HepG2 (cell line): ENCODE measurements at places on chromosomes 2 and 18. TPM values are rescaled to one million over a fixed set of nuclear protein-coding genes. Genes with fewer than 3 reads are reported as not detected.

MATN3 gene
- polyA plus RNA-seq: 191 and 208 TPM in 2 replicates

DNA sequence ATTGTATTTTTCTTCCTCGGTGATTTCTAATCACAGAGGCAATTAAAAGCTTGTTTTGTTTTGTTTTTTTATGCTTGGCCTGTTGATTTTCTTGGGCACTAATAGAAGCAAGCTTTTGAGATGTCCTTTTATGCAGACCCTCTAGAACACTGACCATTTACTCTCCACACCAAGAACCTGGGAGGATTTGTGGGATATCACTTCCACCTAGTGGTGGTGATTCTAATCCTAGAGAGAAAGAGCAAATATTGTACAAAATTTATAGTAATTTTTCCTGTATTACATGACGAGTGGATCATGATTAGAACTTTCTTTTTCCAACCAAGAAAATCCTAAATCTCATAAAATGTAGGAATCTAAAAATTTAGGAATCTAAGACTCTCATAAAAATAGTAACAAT lies 23.4 kb downstream of the NEMP2 start:
- no peak overlapping the region for H3K4me3 ChIP-seq
- peak; percentile 54 for DNase-seq
- H3K27ac ChIP-seq: no peak overlapping the region

- H3K27ac ChIP-seq: peak overlapping the region; percentile 14
- DNase-seq: peak; percentile 39
- H3K4me3 ChIP-seq: no peak overlapping the region
- peaks cover 26% of the 10 kb centered on the region for H3K4me1 ChIP-seq
Measured at GRCh38 chr2:61660511-61661388, 122.6 kb upstream of the XPO1 start.

DNA sequence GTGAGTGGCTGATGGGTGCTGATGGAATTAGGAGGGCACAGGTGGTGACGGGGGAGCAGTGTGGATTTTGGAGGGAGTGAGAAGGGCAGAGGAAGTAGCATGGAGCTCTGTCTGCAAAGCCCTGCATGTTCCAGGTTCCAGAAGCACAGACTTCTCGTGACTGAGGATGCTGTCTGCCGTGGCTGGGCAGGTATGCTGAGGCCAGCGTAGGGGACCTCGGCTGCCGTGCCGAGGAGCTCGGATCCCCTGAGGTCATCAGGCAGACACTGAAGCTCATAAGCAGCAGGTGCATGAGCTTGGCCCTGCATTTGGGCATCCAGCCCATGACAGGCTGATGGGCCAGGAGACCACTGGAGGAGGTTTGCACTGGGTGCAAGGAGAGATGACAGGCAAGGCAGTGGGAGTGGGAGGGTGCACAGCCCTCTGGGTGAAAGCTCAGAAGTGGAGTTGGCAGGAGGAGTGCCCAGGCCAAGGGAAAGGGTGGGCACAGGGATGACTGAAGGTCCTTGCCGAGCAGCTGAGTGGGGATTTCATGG lies 215.3 kb downstream of the SH3RF3 start:
- no peaks in the 10 kb centered on the region; the same call in 1 of the 2 replicates for H3K27me3 ChIP-seq
- DNase-seq: no peak
- no peak overlapping the region for H3K4me3 ChIP-seq
- no peaks in the 10 kb centered on the region for H3K36me3 ChIP-seq
- H3K4me1 ChIP-seq: no peaks in the 10 kb centered on the region
- no peak overlapping the region for H3K27ac ChIP-seq

- no peak overlapping the region for H3K27ac ChIP-seq
- H3K4me1 ChIP-seq: peaks cover 89% of the 10 kb centered on the region
- no peaks in the 10 kb centered on the region; the same call in 1 of the 2 replicates for H3K36me3 ChIP-seq
- no peaks in the 10 kb centered on the region for H3K27me3 ChIP-seq
- DNase-seq: no peak
Measured at GRCh38 chr2:207901401-207901800, 123.9 kb downstream of the PLEKHM3 start.

LIMS2 gene
- polyA plus RNA-seq: 1.9 and 2.0 TPM in 2 replicates

DNA sequence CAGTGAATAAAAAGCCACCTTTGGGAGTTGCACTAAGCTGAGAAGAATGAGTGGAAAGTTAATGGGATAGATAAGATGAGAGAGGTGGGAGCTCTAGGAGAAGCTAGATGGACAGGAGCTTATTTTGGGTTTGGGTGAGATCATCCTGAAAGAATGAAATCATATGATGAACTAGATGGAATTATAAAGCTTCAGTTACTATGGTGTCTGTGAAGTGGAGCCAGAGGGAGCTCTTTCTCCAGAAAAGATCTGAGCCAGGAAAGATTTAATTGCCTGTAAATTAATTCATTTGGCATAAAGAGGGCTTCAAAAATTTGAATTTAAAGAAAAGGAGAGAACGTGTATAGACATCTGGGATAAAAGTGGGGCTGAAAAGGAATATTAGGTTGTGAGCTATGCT lies 10.3 kb downstream of the DNAH6 start:
- no peak overlapping the region for H3K27ac ChIP-seq
- no peaks in the 10 kb centered on the region for H3K27me3 ChIP-seq
- no peak overlapping the region for H3K4me3 ChIP-seq
- DNase-seq: no peak
- H3K4me1 ChIP-seq: no peaks in the 10 kb centered on the region

DNA sequence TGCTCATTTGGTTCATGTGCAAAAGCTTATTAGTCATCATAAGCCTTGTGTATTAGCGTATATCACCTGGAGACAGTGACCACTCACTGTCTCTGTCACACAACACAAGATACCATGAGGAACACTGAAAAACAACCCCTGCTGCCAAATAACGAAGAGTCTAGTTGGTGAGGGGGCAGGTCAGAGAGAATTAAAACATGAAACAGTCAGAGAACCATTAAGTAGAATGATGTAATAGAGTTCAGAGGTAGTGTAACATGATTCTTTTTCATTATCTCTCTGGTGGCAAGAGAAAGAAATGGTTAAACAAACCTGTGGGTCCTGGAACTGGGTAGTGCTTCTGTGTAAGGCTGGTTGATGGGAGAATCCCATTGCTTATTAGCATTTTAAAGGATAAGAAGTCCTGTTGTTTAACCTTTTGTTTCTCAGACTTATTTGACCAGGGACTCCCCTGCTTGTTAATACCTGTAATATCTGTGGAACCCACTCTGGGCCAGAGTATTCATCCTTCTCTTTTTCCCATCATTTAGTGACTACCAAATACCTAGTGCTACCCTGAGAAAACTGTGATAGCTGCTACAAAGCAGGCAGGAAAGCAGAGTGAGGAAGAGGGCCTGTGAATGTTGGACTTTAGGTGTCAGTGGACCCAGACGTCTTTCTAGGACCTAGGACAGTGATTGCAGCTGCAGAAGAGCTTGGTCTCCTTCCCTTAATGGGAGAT lies 38.0 kb downstream of the PTRHD1 start:
- no peak overlapping the region for H3K4me3 ChIP-seq
- H3K4me1 ChIP-seq: peaks cover 15% of the 10 kb centered on the region
- H3K36me3 ChIP-seq: no peaks in the 10 kb centered on the region
- H3K27me3 ChIP-seq: no peaks in the 10 kb centered on the region

GRCh38 chr2:217271813-217272212 lies 411.9 kb upstream of the TNP1 start:
- 0 out of 3 replicates have a peak, but pooled peaks cover 3% of the 10 kb centered on the region for H3K27me3 ChIP-seq
- H3K4me3 ChIP-seq: no peak overlapping the region
- no peaks in the 10 kb centered on the region for H3K4me1 ChIP-seq
- no peak overlapping the region for H3K27ac ChIP-seq
- no peaks in the 10 kb centered on the region for H3K36me3 ChIP-seq

DNA sequence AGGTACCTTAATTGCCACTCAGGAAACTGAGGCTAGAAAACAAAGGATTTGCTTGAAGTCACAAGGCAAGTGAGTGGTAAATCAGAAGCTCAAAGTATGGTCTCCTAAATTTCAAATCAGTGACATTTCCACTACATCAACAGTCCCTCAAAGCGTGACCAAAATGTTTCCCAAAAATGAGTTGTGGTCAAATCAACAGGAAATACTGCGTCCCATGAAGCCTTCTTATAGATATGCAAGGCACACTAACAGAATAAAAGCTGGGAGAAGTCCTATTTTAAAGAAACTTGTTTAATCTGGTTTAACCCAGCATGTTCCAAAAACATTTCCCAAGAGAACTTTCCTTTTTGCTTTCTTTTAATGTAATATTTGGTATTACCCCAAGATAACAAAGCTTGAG lies 249.4 kb downstream of the EXOC6B start:
- DNase-seq: no peak
- peaks cover 9% of the 10 kb centered on the region for H3K4me1 ChIP-seq
- H3K36me3 ChIP-seq: no peaks in the 10 kb centered on the region; the same call in 2 of the 3 replicates
- H3K27ac ChIP-seq: no peak overlapping the region
- no peaks in the 10 kb centered on the region for H3K27me3 ChIP-seq

BMP10 gene
- not detected in 2 replicates for polyA plus RNA-seq

GRCh38 chr18:70036771-70037347 lies 89.2 kb upstream of the CD226 start:
- H3K36me3 ChIP-seq: peaks cover 3% of the 10 kb centered on the region; the same call in 1 of the 3 replicates
- H3K27ac ChIP-seq: no peak overlapping the region
- peaks cover 10% of the 10 kb centered on the region; the same call in 1 of the 2 replicates for H3K4me1 ChIP-seq
- DNase-seq: no peak

GRHL1 gene
- 9.3 and 13.5 TPM in 2 replicates for polyA plus RNA-seq

COMMD1 gene
- polyA plus RNA-seq: 22.8 and 25.7 TPM in 2 replicates

DNA sequence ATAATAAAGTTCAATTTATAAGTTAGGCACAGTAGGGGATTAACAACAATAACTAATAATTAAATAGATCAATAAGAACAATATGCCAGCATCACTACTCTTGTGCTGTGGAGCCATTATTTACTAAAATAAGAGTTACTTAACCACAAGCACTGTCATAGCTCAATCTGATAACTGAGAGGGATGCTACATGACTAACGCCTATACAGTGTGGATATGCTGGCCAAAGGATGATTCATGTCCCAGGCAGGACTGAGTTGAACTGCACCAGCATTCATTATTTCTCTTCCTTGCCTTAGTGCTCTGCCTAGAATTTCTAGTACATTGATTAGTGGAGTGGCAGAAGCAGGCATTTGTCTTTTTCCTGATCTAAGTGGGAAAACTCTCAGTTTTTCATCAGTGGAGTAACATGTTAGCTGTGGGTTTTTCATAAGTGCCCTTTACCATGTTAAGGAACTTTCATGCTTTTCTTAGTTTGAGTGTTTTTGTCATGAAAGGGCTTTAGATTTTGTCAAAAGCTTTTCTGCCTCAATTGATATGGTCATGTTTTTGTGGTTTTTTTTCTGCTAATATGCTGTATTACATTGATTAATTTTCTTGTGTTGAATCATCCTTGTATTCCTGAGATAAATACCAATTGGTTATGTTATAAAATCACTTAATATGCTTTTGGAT lies 21.7 kb downstream of the KIAA1328 start:
- no peak overlapping the region for H3K27ac ChIP-seq
- no peak overlapping the region for H3K4me3 ChIP-seq
- H3K36me3 ChIP-seq: no peaks in the 10 kb centered on the region

LCT gene
- polyA plus RNA-seq: not detected in 2 replicates

FOXD4L1 gene
- polyA plus RNA-seq: 0.18 and 0.26 TPM in 2 replicates

ALLC gene
- polyA plus RNA-seq: 0.04 and 0.08 TPM in 2 replicates

GRCh38 chr2:160566717-160567116 lies 73.1 kb upstream of the RBMS1 start:
- DNase-seq: no peak
- H3K27ac ChIP-seq: no peak overlapping the region
- H3K4me1 ChIP-seq: no peaks in the 10 kb centered on the region

RAPGEF4 gene
- polyA plus RNA-seq: 0.78 and 0.93 TPM in 2 replicates

REG3A gene
- 0.13 TPM in 1 of 2 replicates, not detected in the other for polyA plus RNA-seq

ZSWIM2 gene
- not detected in 2 replicates for polyA plus RNA-seq

- H3K36me3 ChIP-seq: no peaks in the 10 kb centered on the region
- no peaks in the 10 kb centered on the region for H3K4me1 ChIP-seq
Measured at GRCh38 chr2:149290662-149291061, 39.7 kb upstream of the LYPD6 start.

DNA sequence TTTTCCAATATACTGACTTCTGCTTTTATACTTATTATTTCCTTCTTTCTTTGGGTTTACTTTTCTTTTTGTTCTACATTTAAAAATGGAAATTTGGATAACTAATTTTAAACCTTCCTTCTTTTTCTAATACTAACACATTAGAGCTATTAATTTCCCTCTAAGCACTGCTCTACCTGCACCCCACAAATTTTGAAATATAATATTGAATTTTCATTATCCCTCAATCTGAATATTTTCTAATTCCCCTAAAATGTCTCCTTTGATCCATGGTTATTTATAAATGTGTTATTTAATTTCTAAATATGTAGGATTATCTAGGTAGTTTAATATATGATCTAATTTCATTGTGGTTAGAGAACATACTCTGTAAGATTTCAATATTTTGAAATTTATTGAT lies 63.4 kb upstream of the LGALSL start:
- no peak for DNase-seq
- H3K4me1 ChIP-seq: peaks cover 36% of the 10 kb centered on the region
- no peaks in the 10 kb centered on the region for H3K27me3 ChIP-seq
- H3K36me3 ChIP-seq: no peaks in the 10 kb centered on the region

- no peak for DNase-seq
- peaks cover 28% of the 10 kb centered on the region for H3K4me1 ChIP-seq
- peaks cover 11% of the 10 kb centered on the region; the same call in 1 of the 3 replicates for H3K36me3 ChIP-seq
- H3K4me3 ChIP-seq: no peak overlapping the region
- peaks cover 5% of the 10 kb centered on the region; the same call in 1 of the 3 replicates for H3K27me3 ChIP-seq
Measured at GRCh38 chr2:64626963-64627760, 26.6 kb downstream of the SERTAD2 start.

GATA6 gene
- 0.84 and 0.95 TPM in 2 replicates for polyA plus RNA-seq

STON1 gene
- 0.26 and 0.28 TPM in 2 replicates for polyA plus RNA-seq

GRCh38 chr2:221568299-221568698 lies 3.8 kb downstream of the EPHA4 start:
- H3K27ac ChIP-seq: no peak overlapping the region
- H3K36me3 ChIP-seq: no peaks in the 10 kb centered on the region
- no peak for DNase-seq
- H3K4me3 ChIP-seq: no peak overlapping the region
- no peaks in the 10 kb centered on the region for H3K4me1 ChIP-seq

PCARE gene
- not detected in 2 replicates for polyA plus RNA-seq

REEP1 gene
- 0.05 TPM in 1 of 2 replicates, not detected in the other for polyA plus RNA-seq

DNA sequence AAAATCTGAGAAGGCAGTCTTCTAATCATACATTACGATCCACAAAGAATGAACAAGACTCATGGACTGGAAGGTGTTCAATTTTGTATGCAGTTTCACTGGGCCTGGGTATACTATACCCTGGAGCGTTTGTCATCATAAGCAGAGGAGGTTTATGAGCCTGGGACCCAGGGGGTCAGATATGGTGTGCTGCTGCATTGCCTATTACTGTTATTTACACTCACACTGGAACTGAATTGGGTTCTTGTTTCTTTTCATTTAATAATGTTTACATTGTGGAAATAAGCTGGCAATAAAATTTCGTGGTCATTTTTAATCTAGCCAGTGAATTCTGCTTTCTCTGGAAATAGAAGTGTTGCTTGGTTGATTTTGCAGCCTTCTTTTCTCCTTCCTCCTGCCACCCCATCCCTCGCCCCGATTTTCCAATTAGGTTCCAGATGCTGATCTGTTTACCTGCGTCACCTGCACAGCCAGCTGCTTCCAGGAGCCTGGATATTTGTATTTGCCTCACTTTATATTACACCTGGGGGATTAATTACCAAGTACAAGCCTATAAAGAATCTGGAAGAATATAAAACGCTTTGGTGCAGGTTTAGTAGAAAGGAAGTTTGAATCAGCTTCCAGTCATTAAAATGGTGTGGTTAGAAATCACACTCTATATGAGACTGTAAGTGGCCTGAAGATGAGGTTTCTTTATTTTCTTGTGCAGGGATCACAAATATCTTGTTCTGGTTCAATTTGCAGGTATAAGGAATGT lies 234.4 kb downstream of the SOCS6 start:
- no peaks in the 10 kb centered on the region for H3K27me3 ChIP-seq
- H3K27ac ChIP-seq: no peak overlapping the region
- H3K4me1 ChIP-seq: peaks cover 17% of the 10 kb centered on the region
- DNase-seq: no peak
- H3K4me3 ChIP-seq: no peak overlapping the region
- H3K36me3 ChIP-seq: no peaks in the 10 kb centered on the region

GRCh38 chr18:68427951-68428401 lies 286.9 kb downstream of the TMX3 start:
- no peaks in the 10 kb centered on the region for H3K27me3 ChIP-seq
- H3K36me3 ChIP-seq: no peaks in the 10 kb centered on the region
- no peak for DNase-seq
- no peaks in the 10 kb centered on the region for H3K4me1 ChIP-seq
- no peak overlapping the region for H3K4me3 ChIP-seq
